Hematopoietic multipotent progenitor cell treated with erythropoietin and hydrocortisone succinate and interleukin-3 and kit ligand, for 15 days (in vitro differentiated cells): ENCODE measurements at places on chromosomes 2 and 18.
A peak's percentile ranks its signal among the peaks of the same experiment; 100 is the strongest.

DNA sequence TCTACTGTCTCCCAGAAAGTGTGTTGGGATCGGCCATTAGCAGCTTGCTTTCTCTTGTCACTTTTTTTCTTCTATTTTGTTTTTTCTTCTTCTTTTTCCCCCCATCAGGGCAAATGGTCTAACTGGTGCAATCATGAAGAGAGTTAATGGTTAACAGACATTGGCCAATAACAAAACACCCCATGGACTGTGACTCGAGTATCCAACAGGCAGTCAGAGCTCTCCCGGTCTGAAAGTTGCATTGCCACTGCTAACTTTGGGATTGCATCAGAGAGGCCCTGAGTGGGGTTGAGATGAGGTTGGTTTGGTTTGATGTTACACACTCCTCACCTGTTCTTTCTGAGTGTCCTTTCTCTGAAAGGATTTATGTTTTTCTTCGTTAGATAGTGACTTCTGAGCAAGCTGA is 12.9 kb upstream of the SNORC start:
- no peak for DNase-seq

DNA sequence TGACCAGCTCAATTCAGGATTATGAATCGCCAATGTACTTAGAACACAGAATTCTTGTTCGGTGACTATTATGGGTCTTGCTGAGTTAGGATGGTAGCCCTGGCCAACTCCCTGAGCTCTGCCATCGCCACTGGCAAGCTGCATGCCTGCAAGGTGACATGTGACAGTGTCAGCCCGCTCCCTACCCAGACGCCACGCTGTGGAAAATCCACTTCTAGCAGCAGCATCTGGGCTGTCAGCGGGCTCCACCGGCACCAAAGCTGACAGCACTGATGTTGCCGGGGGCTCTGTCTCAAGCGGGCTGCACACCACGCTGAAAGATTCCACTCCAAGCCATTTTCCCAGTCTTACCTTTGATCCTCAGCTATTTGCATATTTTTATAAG is 100.7 kb downstream of the MYT1L start:
- DNase-seq: no peak

GRCh38 chr2:10273215-10274175 is 29.2 kb upstream of the HPCAL1 start:
- DNase-seq: no peak

DNA sequence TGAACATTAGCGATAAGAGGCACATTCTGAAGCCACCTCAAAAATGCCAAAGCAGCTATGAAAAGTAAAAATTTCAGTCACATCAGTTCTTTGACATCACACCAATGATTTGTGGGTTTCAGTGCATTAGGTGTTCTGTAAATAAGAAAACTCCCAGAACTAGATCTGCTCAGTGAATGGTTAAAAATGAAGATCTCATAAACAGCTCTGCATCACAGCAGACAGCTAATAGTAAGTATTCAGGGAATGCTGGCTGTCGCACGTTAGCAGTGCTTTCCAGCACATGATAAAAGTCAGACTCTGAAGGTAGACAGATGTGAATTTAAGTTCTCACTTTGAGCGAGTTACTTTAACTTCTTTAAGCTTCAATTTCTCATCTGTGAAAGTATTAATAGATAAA is 154.9 kb downstream of the SATB2 start:
- DNase-seq: no peak

- DNase-seq: no peak
Observed at GRCh38 chr2:204891739-204892138, 346.5 kb downstream of the PARD3B start.

GRCh38 chr2:224574423-224575084 is 10.6 kb downstream of the CUL3 start:
- no peak for DNase-seq

DNA sequence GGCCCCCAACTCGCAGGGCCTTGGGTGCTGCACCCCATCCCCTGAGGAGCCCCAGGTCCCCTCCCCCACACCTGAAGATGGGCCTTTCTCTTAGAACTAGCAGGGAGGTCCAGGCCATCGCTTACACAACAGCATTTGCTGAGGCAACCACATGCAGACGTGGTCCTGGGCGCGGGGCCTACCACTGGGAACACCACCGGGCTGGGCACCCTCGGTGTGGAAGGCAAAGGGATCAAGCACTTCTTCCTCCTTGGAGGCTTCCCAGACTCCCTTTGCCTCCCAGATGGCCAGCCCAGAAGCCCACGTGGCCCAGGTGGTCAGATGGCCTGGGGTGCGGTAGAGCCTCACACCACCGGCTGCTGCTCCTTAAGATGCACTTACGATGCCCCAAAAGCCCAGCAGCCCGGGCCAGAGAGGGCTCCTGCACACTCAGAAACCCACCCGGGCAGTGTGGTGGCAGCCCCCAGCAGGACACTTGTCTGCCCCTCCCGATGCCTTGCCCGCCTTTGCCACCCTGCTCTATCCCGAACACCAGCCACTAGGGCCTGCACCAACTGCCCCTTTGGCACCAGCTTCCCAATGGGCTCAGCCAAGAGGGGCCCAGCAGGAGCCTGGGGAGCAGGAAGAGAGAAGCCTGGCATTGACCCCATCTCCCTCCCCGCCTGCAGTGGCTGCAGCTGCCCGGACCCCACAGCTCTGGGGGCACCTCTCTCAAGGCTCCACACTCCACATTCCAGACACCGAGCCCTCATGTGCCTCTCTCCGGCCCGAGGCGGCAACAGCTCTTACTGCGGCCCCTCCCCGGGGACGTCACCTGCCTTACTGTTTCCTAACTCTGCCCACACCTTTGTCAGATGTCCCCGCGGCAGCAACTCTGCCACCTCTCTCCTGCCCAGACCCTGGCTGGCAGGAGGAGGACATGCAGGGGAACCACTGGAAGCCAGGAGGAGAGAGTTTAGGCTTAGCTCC is 13.9 kb upstream of the MLPH start:
- DNase-seq: no peak

GRCh38 chr2:118654945-118655344 is 192.5 kb downstream of the EN1 start:
- DNase-seq: no peak

GRCh38 chr2:98824256-98825019 is 93.5 kb upstream of the MGAT4A start:
- no peak for DNase-seq

DNA sequence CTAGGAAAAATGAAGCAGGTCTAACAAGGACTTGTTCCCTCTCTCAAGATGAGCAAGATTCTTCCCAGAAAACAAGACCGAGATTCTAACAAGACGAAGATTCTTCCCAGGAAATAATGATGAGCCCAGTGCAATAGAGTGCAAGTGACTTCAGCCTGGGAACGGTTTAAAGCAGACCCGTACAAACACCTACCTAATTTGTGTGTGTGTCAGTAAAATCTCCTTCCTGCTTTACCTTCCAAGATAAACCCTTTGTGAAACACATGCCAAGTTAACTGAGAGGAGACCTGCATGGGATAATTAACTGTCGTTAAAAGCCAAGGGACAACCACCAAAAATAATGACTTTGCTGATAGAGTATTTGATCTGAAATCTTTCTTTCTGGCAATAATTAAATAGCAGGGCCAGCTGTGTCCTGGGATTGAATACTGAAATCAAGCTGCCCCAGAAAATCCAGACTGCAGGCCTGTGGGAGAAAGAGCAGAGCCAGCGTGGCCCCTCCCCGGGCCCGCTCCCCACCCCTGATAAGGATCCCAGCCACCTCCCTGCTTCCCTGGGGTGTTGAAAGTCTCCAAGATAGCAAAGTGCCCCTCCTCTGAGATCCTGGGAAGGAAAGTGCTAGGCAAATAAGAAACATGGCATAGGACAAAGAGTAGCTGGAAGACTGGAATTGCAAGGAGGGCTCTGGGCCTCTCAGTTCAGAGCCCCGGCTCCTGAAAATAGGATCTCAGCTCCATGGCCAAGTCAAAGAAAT is 145.5 kb downstream of the CYP26B1 start:
- no peak for DNase-seq

- DNase-seq: no peak
Observed at GRCh38 chr2:152255918-152256317, 79.1 kb upstream of the FMNL2 start.

DNA sequence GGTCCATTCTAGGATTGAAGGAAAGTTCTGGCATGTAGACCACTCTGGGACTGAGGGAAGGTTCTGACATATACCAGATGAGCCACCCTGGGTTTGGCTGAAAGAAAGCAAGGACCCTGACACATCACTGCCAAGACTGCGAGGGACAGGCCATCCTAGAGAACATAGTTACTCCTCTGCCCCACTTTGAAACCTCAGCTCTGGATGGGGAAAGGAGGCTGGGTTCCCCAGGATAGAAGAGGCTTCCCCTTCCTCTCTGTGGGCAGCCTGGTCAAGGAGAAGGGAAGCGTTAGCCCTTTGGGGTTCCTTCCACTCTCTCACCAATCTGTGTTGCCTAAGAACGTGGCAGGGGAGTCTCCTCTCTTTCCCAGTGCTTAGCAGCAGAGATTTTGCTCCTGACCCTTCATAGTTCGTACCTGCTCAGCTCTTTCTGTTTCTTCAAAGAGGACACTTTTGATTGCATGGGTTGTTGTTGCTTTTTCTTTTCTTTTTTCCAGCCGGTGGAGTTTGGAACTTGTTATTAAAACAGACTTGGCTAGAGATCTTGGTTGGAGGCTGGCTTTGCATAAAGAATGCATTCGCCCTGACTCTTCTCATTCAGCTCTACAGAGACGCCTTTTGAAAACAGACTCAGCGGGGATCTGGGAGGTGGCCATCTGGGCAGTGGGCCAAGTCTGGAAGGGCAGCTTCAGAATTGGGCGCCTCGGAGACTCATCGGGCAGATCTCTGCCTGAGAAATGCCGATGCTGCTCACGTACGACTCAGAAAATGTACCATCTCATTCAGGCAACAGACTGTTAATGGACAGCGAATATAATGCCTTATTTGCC is 166.1 kb downstream of the CLIP4 start:
- DNase-seq: no peak

DNA sequence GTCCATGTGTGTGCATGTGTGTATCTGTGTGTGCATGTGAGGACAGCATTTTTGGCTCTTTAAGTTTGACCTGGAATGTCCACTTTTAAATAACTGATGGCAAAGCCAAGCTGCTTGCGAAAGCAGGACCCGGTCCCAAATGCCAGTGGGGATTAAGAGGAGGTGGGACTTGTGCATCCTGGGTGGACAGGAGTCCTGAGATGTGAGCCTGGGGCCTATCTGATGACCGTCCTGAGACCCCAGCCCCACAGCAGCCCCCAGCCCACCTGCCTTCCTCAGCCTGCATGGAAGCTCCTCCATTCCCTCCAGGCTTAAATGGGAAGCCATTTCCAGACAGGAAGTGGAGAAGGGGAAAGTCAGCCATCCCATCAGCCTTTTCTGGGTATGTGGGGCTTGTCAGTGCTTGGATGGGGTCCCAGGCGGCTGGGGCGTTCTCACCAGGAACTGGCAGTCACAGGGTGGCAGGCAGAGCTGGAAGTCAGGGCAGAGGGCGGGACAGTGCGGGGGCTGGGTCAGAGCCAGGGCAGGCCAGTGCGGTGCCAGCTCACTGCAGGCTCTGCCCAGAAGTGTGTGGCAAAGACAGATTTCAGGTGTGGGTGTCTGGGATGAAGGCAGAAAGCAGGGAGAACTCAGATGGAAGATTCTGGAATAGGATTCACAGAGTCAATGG is 117.8 kb downstream of the ACKR3 start:
- no peak for DNase-seq

DNA sequence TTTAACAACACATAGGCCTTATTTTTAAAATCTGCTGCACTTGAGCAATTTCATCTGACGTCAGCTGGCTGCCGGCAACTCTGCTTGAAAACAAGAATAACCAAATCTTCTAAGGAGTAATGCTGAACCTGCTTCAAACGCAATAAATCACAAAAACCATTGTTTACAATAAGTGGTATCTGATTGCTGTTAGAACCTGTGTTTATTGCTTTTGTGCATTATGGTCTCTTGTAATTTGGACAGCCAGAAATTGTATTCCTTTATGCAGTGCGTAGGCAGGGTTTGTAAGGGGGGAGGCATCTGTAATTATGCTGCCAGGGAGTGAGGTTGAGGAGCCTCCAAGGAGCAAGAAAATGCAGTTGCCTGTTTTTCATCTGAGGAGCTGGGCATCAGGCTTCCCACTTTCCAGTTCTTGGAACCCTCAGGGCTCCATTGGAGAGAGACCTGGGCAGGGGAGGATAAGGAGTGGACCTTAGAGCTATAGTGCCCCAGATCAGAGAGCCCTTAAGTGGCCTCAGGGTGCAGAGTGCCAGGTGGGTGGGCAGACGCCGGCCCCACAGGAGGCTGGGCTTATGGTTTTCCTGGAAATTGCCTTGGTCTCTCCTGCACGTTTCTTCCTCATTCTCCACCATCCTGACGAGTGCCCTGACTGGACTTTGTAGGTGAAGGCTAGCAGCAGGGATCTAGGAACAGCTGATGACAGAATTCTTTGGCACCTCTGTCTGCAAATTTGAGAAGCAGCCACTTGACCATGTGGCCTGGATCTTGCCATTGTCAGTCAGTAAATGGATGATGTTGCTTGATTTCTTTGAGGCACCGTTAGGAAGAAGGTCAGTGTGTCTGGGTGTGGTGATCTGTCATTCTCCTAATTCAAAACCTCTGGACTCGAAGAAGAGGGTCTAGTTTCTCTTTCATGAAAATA is 129.2 kb downstream of the KLHL29 start:
- no peak for DNase-seq

DNA sequence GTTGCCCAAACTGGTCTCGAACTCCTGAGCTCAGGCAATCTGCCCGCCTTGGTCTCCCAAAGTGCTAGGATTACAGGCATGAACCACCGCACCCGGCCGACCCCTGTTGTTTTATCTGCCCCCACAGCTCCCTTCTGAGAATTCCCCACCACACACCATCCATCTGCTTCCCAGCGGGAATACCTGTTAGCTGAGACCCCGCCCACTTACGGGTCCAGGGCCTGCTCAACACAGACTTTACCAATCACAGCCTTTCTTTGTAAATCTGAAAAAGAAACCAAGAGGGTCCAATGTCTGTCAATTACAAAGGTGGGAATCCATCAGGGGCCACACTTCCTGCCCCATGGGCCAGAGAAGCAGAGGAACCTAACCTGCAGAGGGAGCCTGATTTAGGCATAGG is 14.2 kb upstream of the CABLES1 start:
- DNase-seq: no peak

GRCh38 chr2:57190007-57190406 is 856.6 kb upstream of the VRK2 start:
- no peak for DNase-seq

- DNase-seq: no peak
Observed at GRCh38 chr2:29817801-29818680, 103.3 kb downstream of the ALK start.

GRCh38 chr18:77205769-77206168 is 43.9 kb upstream of the GALR1 start:
- DNase-seq: no peak

GRCh38 chr2:217510771-217511291 is 492.0 kb downstream of the TNS1 start:
- peak; percentile 29 for DNase-seq
